ENCODE measurements at places on chromosomes 1 and 21. TPM values are rescaled to one million over a fixed set of nuclear protein-coding genes. Genes with fewer than 3 reads are reported as not detected.

The PAPPA2 gene
- total RNA-seq = 0.17 TPM

The PSRC1 gene
- total RNA-seq = 17.5 TPM

The PRR9 gene
- total RNA-seq = not detected

The CASQ1 gene
- not detected for total RNA-seq

The RGS8 gene
- total RNA-seq = 0.08 TPM

The TRIM45 gene
- 2.0 TPM for total RNA-seq

The GPR37L1 gene
- total RNA-seq = not detected
